A549 treated with RU486 at 1 μM for 4 hours (cell line): ENCODE measurements at places on chromosomes 12 and 14. TPM values are rescaled to one million over a fixed set of nuclear protein-coding genes. Genes with fewer than 3 reads are reported as not detected.

MAP3K9 gene
- 3.2 to 5.2 TPM (median 4.7 TPM) in 5 replicates for total RNA-seq

DUSP16 gene
- 11.0 to 15.5 TPM (median 14.1 TPM) in 5 replicates for total RNA-seq

NOVA1 gene
- 4.6 to 5.4 TPM (median 5.3 TPM) in 5 replicates for total RNA-seq

KRT86 gene
- total RNA-seq, result 20.5 to 62.5 TPM (median 45.1 TPM) in 5 replicates

SCN8A gene
- 0.89 to 2.3 TPM (median 1.8 TPM) in 5 replicates for total RNA-seq

KRT76 gene
- total RNA-seq, result not detected in 5 replicates

ADCK1 gene
- total RNA-seq, result 5.4 to 6.8 TPM (median 5.7 TPM) in 5 replicates

IAPP gene
- total RNA-seq, result not detected in 5 replicates

SLC38A4 gene
- not detected in 5 replicates for total RNA-seq

HOXC4 gene
- 2.2 to 4.2 TPM (median 3.8 TPM) in 5 replicates for total RNA-seq
